ENCODE measurements at places on chromosomes 6 and 20. TPM values are rescaled to one million over a fixed set of nuclear protein-coding genes. Genes with fewer than 3 reads are reported as not detected.

Gene DLK2
- total RNA-seq: under 0.01 TPM

Gene ULBP2
- total RNA-seq: 1.8 TPM

- DNase-seq: no peak
Measured at GRCh38 chr20:57682184-57683101, 27.4 kb downstream of the PMEPA1 start.

Gene PTCRA
- total RNA-seq: not detected

DNA sequence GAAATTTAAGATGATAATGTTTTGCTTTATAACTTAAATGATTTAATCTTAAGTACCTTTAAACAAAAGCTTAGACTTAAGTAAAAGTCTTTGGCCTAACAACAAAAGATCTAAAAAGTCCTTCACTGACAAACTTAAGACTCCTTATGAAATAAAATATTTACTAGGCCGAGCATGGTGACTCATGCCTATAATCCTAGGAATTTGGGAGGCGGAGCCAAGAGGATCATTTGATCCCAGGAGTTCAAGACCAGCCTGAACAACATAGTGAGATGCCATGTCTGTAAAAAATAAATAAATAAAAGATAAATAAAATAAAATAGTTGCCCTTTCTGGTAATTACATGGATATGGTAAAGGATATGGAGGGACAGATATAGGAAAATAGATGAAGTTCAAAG lies 12.4 kb downstream of the KATNA1 start:
- peak; percentile 23 for DNase-seq

Gene DOP1A
- 33.7 TPM for total RNA-seq

DNA sequence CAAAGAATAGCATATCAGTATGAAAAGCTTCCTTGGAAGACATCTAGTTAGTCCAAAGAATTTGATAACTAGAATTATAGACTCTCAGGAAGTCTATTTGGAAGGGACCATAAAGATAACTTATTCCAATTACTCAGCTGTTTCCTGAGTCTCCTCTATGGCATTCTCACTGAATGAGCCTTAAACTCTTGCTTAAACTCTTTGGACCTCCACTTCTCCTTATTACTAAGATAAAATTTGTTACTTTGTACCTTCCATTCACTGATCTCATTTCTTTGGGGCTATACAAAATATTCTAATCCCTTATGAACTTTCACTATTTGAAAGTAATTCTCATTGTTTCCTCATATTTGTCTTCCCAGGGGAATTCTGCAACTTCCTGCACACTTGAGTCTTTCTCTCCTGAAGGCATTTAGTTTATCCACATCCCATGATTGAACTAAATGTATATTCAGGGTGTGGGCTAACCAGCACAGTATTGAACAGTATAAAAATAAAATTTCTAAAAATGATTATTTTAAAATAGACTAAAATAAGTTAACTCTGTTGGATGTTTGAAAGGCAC lies 67.1 kb upstream of the NOTCH4 start:
- DNase-seq: no peak

- DNase-seq: no peak
Measured at GRCh38 chr6:51529240-51529639, 558.2 kb downstream of the PKHD1 start.

Gene ZBTB9
- total RNA-seq: 4.9 TPM

DNA sequence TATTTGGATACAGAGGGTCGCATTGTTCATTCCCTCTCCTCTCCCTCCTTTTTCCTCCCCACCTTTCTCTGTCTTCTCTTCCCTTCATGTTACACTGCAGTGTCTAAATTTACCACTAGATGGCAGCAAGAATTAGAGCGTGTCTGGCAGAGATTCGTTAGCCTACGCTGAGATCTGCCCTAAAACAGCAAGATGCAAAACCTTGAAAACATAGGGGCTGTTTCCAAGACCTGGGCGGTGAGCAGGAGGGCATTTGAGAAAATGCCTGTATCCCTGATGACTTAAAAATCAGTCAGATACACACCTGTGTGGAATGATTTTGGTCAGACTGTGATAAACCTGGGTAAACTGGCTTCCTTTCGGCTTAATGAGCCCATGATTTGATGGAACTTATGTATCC lies 101.5 kb upstream of the ISM1 start:
- peak; percentile 73 for DNase-seq

DNA sequence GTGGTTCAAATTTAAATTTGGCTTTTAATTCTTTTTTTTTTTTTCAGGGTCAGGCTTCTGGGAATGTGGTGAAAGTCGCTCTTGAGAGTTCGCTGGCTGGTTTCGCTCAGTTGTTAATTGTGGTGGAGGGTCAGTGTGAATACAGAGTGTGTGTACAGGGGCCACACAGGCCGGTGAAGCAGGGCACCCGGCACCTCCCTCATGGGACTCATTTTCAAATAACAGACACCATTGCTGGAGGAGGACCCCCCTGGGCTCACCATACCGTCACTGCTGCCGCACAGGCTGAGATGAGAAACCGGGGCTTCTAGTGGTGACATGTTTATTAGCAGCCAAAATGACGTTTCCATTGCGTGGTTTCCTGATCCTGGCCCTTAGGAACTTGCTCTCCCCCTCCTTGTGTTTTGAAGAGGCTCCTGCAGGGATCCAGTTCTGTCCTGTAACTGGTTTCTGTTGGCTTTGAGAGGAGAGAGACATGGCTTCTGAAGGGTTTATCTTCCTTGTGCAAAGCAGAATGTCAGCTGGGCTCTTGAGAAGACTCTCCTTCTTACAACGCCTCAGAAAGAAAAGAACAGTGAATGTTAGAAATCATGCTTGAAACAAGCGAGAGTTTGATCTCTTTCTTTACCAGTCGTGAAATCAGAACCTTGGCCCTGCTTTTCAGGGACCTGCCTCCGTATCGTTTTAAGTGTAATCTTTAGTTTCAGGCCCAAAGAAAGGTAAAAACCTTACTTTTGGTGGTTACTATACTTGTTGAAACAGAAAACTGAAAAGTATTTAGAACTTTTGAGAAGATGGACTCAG lies 37.8 kb downstream of the DUSP22 start:
- DNase-seq: peak; percentile 18

- DNase-seq: peak; percentile 80
Measured at GRCh38 chr6:155154158-155154830, 109.5 kb upstream of the CLDN20 start.

- DNase-seq: peak; percentile 74
Measured at GRCh38 chr6:52263709-52264540, 19.6 kb upstream of the IL17F start.

- DNase-seq: no peak
Measured at GRCh38 chr6:40819182-40819834, 219.7 kb downstream of the UNC5CL start.

Gene FAM83C
- total RNA-seq: not detected

DNA sequence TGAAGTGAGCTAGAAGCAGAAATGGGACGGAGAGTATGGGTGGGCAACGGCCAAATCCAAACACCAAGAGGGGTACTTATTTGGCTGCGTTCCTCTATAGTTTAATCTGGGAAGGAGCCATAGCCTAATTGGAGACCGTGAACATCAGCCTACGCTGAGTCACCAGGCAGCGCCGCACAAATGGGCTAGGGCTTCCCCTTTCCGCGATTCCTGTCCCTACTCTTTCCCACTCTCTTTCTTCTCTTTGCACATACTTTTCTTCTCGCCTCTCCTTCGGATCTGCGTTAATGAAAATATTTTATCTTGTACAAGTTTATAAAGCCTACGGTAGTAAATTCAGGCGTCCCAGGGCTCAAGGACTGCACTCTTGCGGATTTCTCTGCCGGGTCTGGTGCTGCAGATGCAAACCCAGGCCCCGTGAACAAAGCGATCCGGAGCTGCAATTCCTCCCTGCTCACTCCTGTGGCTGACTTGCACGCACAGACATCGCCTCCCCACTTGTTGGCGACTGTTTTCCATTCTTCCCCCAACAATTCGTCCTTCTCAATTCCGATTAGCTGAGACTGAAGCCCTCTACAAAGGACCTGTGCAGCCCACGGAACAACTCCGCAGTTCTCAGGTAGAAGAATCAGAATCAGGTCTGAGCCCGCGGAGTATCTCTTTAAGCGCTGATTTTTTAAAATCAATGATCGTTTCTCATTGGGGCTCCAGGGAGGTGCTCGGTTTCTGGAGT lies 4.2 kb upstream of the TBX18 start:
- DNase-seq: no peak

- peak; percentile 74 for DNase-seq
Measured at GRCh38 chr6:152087096-152087495, 279.6 kb downstream of the ESR1 start.

- DNase-seq: no peak
Measured at GRCh38 chr6:166402582-166403277, 20.0 kb upstream of the MPC1 start.

DNA sequence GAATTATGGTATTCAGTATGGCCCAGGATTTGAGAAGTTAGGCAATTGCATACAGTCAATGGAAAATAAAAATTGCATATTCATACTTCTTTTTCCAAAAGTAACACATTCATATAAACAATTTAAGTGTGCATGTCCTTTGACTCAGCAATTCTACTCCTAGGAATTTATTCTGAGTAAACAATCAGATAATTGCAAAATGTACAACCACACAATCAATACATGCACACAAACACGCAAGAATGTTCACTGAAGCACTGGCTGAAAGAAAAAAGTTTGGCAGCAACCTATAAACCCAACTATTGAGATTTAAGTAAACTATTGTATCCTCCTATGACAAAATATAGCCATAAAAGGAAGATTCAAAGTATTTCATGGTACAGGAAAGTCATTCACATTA lies 1.6 kb downstream of the CYP39A1 start:
- DNase-seq: peak; percentile 83

GRCh38 chr20:3045816-3046676 lies at the start of gene MRPS26:
TSS of gene MRPS26 (plus strand) at chr20:3046052. CDS start at chr20:3046069, 17 bp downstream.
- peak; percentile 85 for DNase-seq

DNA sequence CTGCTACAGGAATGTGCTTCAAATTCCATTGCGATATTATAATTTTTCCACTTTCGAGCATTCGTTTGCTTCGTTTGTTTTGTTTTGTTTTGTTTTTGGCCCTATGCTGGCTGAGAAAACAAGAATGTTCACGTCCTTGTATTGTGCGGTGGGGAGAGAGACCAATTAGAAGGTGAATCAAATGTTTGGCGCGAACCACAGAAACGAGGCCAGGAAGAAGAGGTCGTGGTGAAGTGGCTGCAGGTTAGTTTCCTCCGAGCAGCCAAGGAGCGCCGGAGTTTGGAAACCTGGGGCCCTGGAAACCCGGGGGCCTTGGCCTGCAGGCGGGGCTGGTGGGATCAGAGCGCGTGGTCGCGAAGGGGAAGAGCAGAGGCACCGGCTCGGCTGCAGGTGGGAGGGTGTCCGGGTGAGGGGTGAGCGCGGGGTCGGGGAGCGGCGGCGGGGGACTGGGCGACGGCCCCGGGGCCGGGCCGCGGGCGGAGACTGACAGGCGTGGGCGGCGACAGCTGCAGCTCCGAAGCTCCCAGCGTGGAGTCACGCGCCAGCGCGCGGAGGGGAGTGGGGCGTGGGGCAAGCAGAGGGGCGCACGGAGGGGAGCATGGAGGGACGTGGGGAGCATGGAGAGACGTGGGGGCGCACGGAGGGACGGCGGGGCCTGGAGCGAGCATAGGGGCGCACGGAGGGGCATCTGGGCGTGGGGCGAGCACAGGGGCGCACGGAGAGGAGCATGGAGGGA lies 141.5 kb upstream of the PDE10A start:
- no peak for DNase-seq

Gene CFB
- total RNA-seq: 87.1 TPM

DNA sequence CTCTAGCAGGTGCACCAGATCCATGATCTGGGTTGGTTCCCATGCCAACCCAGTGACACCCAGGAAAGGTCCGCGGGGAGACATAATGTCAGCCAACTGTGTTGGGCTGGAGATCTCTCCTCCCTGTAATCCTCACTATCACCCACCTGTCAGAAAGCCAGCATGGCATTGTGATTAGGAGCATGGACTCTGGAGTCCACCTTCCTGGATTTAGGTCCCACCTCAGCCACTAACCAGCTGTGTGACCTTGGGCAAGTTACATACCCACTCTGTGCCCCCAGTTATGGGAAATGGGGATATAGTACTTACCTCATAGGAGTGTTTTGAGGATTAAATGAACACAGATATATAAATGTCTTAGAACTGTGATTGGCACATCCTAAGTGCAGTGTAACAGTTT lies 97.9 kb downstream of the ZDHHC14 start:
- no peak for DNase-seq

- no peak for DNase-seq
Measured at GRCh38 chr20:45983279-45983743, 11.3 kb upstream of the ZNF335 start.

Gene CNR1
- total RNA-seq: not detected

Gene E2F1
- total RNA-seq: 2.1 TPM

Gene TBCC
- total RNA-seq: 50.6 TPM

Gene SCUBE3
- total RNA-seq: under 0.01 TPM

- DNase-seq: peak; percentile 6
Measured at GRCh38 chr20:2750491-2751251, 49.8 kb downstream of the CPXM1 start.

Gene KCNG1
- total RNA-seq: 26.5 TPM

GRCh38 chr6:72783666-72784065 lies 161.8 kb downstream of the KCNQ5 start:
- peak; percentile 92 for DNase-seq

- DNase-seq: no peak
Measured at GRCh38 chr6:138323821-138324220, 53.9 kb upstream of the SMIM28 start.

GRCh38 chr20:48750941-48751635 lies 76.7 kb downstream of the PREX1 start:
- DNase-seq: peak; percentile 22

Gene CD24
- 0.26 TPM for total RNA-seq

- DNase-seq: no peak
Measured at GRCh38 chr6:154745243-154745642, 12.0 kb downstream of the SCAF8 start.

Gene LY6G6C
- not detected for total RNA-seq

DNA sequence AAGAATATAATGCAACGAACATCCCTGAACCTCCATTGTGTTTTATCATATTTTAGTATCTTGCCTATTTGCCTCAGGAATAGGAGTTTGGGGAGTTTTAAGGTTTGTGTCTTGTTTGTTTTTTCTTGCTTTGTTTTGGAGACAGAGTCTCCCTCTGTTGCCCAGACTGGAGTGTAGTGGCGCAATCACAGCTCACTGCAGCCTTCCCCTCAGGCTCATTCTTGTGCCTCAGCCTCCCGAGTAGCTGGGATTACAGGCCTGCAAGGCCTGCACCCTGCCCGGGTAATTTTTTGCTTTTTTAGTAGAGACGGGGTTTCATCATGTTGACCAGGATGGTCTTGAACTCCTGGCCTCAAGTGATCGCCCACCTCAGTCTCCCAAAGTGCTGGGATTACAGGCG lies 63.3 kb upstream of the CARMIL1 start:
- DNase-seq: no peak

Data from fibroblast of lung (primary cell).